ENCODE measurements at places on chromosomes 5 and 9. TPM values are rescaled to one million over a fixed set of nuclear protein-coding genes. Genes with fewer than 3 reads are reported as not detected.

RNF183 gene
- not detected for total RNA-seq

TEK gene
- 10.2 TPM for total RNA-seq

DNA sequence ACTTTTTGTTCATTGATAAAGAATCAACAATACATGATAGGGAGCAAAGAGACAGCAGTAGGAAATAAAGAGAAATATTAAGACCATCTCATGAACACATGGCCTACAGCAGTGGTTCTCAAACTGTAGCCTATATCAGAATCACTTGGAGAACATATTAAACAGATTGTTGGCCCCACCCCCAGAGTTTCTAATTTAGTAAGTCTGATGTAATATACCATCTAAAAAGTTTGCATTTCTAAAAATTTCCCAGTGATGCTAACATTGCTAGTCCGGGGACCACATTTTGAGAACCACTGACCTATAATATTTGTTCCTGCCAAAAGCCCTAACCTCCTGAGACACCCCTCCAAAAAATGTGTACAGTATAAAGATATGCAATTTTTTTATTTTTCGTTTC, 306.2 kb upstream of the NREP start:
- DNase-seq = no peak

- no peak for DNase-seq
Measured at GRCh38 chr5:126402621-126403555, 20.3 kb upstream of the GRAMD2B start.

SPINK13 gene
- total RNA-seq = not detected

PCDH12 gene
- total RNA-seq = 4.2 TPM

All from cerebellum (tissue), 4 donors.